Activated naive CD4-positive, alpha-beta T cell (primary cell): ENCODE measurements at places on chromosomes 1 and 21.

DNA sequence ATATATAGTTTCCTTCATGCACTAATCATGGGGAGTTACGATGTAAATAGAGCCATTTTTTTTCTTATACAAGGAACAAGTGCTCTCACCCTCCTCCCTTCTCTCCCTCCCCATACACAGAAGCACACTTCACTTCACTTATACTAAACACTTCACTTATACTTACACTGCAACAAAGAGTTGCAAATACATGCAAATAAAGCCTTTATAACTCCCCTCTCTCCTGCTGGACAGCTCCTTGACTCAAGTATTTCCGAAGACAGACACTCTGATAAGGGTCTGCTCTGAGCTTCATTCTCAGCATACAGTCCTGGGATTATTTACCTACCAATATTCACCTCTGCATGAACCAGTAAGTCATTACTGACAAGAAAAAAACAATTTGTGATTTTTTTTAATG is 35.6 kb upstream of the ERG start:
- no peak for DNase-seq

- DNase-seq, result no peak
Observed at GRCh38 chr1:40379785-40380452, 6.4 kb downstream of the SMAP2 start.

DNA sequence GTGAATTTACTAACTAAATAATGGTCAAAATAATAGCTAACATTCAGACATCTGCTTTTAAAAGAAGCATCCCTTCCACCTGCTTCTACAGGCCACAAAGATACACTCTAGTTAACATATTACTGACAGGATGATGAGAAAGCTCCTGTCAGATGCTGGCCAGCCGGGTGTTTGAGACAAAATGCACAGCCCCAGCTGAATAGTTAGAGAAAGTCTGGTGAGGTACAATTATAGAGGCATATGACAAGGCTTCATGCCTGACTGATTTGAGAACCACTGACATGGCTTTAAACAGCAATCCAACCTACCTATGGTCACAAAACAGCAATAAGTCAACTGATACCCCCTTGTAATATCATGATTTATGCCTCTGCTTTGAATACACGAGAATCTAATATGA is 137.0 kb downstream of the DENND1B start:
- DNase-seq, result no peak

DNA sequence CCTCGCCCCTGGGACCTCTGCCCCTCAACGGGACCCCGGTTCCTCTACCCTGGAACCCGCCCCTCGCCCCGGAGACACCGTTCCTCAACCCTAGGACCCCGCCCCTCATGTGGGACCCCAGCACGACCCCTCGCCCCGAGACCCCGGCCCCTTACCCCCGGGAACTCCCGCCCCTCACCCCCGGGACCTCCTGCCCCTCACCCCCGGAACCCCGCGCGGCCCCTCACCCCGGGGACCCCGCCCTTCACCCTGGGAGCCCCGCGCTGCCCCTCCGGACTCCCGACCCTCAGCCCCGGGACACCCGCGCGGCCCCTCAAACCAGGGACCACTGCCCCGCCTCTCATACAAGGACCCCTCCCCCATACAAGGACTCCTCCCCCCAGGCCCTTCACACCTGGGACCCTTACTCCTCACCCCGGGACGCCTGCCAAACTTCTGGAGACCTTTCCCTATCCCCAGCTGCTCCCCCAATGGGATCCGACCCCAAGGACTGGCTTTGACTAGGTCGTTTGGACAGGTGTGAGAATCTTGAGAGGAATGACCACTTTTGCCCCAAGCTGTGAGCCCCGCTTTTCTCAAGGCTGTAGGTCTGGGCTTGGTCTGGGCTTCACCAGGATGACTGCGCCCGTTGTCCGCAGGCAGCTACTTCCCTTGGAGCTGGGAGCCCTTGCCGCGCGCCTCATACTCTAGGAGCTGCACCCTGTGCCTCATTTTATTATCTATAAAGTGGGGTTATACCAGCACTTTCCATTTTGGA is 843 bp downstream of the DIP2A start:
- DNase-seq, result no peak

- DNase-seq, result no peak
Observed at GRCh38 chr1:113244112-113244820, 146.0 kb upstream of the MAGI3 start.

GRCh38 chr1:59146651-59147358 is 150.1 kb upstream of the FGGY start:
- peak; percentile 12 for DNase-seq

- no peak for DNase-seq
Observed at GRCh38 chr1:15573477-15573876, 11.4 kb downstream of the AGMAT start.

DNA sequence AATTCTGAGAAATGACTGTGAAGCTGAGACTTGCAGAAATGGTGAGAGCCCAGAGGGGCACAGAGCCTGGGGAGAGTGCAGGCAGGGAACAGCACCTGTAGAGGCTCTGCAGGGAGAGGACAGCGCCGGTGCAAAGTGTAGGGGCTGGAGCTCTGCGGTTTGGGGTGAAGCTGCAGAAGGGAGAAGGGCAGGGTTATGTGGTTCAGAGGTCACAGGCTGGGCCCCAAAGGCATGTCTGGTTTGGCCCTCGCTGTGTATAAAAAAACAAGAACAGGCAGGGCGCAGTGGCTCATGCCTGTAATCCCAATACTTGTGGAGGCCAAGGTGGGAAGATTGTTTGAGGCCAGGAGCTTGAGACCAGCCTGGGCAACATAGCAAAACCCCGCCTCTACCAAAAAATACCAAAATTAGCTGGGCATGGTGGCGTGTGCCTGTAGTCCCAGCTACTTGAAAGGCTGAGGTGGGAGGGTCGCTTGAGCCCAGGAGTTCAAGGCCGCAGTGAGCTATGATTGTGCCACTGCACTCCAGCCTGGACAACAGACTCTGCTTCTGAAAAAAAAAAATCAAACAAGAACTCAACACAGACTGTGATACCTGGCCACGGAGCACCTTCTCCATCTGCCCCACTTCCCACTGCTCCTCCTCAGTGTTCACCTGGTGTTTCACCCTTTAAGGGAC is 29.1 kb downstream of the SERINC2 start:
- no peak for DNase-seq

DNA sequence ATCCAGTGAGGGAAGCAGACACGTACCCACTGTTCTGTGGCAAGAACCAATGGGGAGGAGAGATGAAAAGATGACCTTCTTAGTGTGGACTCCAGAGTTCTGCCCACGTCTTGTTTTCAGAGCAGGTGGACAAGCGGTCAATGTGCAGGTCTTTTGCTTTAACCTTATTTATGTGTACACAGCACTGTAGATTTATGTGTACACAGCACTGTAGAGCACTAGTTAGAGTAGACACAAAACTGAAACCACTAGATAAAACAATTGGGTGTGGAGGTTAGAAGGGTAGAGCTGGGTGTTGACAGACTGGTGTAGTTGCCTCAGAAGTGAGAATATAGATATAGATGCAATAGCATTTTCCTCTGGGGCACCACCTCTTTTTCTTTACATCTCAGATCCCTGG is 150.0 kb downstream of the MAGI3 start:
- DNase-seq, result no peak

- DNase-seq, result no peak
Observed at GRCh38 chr1:45359882-45360513, 19.8 kb upstream of the MUTYH start.

- no peak for DNase-seq
Observed at GRCh38 chr1:226098870-226099835, 36.6 kb downstream of the H3-3A start.

- DNase-seq, result no peak
Observed at GRCh38 chr1:44086692-44087474, 31.7 kb upstream of the KLF17 start.

DNA sequence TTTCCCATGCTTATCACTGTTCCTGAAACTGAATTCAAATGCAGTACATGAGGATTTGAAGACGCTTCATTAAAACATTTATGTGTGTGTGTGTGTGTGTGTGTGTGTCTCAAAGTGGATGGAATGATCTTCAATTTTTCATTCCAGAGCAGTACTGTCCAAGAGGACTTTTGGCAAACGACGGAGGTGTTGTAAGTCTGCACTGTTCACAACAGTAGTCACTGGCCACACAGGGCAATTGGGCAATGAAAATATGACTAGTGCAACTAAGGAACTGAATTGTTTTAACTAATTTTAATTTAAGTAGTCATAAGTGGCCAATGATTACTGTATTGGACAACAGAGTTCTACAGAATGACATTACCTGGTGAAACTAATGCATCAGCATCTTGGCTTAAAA is 5.0 kb downstream of the TAF5L start:
- no peak for DNase-seq
